ENCODE measurements at places on chromosomes 7 and 10.

- no peak for DNase-seq
These were observed 10.2 kb downstream of the HIPK2 start for GRCh38 chr7:139767561-139767982.

DNA sequence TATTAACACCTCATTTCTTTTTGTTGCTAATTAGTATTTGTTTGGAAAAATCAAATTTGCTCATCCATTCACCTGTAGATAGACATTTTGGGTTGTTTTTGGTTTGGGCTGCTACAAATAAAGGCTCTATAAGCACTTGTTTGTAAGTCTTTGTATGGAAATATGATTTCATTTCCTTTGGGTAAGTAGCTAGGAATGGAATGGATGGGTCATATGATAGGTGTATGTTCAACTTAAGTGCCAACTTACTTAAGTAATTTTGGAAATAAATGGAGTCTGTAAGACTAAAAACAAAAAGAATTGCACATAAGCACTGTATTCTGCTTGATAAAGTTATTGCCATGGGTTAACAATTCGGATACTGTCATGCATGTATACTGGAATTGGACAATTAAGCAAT is 157.7 kb upstream of the NAMPT start:
- no peak for DNase-seq

DNA sequence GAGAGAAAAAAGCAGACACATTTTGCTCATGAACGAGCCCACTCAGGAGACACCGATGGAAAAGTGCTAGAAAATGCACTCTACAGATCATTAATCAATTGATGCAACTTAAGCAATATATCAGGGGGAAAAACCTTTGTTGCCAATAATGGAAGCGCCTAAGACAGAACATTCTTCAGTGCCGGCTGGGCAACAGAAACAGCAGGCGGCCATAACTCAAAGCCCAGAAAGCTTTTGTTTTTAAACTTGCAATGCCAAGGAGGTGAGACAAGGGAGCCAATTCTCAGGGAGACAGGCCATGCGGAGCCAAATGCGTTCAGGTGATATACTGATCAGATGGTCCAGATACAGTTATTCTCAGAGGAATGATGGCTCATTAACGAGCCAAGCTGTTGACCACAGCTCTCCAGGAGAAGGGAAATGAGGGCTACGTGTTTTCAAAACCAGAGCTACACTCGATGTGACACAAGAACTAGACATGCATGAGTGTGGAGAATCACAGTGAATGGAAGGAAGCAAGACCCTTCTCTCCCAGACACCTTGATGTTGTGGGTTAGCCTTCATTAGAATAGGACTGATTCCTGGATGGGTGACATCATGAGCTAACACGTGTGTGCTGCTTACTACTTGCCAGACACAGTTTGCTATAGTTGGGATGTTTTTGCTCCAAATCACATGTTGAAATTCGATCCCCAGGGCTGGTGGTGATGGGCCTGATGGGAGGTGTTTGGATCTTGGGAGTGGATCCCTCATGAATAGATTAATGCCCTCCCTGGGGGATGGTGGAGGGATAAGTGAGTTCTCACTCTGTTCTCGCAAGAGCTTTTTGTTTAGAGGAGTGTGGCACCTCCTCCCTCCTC is 79.1 kb upstream of the KCNMA1 start:
- DNase-seq, result no peak

- no peak for DNase-seq
These were observed 202.8 kb upstream of the NOBOX start for GRCh38 chr7:144606261-144606660.

DNA sequence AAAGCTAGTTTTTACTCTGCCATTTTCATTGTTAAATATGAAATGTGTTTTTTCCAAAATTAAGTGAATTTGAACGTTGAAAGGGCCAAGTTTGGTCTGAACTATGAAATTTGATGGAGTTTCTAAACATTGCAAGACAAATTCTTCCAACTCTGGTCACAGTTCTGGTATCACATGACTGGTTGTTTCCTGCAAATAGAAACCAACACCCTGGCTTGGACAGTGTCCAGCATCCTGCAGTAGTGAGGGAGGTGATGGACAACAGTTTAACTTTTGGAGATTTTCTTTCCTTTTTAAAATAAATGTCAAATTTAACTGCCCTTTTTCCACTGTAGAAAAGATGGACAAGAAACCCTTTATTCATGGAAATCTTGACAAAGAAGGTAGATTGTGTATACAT is 54.8 kb upstream of the AGBL3 start:
- DNase-seq, result no peak

- DNase-seq, result no peak
These were observed 9.1 kb downstream of the RASSF4 start for GRCh38 chr10:44968500-44969400.

DNA sequence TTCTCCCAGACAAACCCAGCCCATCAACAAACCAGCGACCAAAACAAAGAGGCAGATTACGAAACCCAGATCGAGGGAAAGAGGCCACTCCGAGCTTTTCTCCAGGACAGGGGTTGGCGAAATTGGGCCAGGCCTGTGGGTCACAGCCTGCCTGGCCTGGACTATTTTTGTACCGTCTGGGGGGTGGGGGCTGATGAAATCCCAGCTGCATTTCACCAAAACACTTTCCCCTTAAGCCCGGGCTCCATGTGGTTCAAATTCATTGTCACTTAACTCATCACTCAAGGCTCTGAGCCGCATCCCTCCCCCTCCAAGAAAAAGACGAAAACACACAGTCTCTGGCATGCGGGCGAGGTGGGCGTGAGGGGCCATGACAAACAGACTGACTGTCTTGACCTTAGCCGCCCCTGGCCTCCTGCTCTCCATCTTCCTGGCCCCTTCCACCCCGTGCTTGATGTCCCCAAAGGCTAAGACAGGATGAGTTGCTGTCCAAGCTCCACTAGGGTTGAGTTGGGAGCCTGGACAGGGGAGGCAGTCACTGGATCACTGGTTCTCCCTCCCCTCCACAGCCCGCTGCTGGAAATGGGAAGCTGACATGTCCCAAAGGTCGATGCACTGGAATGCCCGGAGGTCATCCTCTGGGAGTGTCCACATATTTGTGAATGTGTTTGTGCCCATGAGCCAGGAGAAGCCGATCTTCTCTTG is 19.2 kb downstream of the TMEM270 start:
- no peak for DNase-seq
